ENCODE measurements at places on chromosomes 16 and 17.

DNA sequence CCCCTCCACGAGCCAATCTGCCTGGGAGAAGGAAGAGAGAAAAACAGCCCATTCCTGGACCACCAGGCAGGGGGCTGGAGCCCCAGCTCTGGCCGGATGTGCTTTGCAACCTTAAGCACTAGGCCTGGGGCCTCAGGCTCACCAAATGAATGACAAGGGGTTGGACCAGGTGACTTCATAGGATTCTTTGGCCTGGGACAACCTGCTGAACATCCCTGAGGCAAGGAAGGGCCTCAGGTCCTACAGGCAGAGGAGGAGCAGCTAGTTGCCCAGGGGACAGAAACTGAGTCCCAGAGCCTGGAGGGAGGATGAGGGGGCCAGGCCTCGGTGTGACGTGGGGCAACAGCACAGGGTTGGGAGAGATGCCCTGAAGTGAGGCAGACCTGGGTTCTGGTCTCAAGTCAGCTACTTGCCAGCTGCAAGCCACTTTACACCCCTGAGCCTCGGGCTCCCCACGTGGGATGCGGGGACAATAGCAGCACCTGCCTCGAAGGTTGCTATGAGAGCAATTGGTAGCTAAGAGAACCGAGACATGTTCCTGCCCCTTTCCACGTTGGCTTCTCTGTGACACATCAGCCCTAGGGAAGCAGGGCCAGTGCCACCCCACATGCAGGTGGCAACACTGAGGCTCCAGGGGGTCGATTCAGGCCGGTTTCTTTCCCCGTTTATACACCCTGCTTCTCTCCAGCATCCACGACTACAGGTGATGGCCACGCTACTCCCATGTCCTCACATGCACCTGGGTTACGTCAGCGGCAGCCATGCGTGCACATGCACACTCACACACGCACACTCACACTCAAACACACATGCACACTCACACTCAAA is 42.6 kb downstream of the CFAP20 start:
- no peak for DNase-seq

DNA sequence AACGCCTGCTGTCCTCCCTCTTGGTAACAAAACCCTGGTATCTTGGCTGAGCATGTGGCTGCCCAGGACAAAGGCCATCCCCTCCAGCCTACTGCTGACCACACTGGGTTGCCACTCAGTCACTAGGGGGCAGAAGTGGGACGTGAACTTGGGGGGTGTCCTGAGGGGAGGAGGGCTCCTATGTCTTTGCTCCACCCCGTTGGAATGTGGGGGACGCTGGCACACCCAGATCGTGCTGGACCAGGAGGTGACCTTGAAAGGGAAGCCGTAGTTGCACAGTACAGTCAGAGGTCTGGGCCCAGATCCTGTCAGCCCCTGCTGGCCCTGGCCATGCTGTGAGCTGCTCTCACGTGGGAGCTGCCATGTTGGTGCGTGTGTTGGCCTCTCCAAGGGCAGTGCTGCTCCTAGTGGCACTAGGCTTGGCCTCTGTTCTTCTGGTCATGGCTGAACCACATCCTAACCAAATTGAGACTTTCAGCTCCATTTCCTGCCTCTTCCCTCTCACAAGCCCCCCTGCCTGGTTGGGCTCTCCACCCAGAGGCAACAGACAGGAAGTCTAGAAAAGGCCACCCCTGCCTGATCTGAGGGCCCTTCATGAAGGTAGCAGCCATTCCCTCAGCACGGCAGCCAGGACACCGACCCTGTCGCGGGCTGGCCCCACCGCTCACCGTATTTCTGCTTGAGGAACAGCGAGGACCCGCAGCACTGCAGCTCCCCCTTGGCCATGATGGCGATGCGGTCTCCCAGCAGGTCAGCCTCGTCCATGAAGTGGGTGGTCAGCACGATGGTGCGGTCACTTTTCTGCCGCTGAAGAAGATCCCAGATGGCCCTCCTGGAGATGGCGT is 29.0 kb upstream of the RNPS1 start:
- DNase-seq, result peak; percentile 9

DNA sequence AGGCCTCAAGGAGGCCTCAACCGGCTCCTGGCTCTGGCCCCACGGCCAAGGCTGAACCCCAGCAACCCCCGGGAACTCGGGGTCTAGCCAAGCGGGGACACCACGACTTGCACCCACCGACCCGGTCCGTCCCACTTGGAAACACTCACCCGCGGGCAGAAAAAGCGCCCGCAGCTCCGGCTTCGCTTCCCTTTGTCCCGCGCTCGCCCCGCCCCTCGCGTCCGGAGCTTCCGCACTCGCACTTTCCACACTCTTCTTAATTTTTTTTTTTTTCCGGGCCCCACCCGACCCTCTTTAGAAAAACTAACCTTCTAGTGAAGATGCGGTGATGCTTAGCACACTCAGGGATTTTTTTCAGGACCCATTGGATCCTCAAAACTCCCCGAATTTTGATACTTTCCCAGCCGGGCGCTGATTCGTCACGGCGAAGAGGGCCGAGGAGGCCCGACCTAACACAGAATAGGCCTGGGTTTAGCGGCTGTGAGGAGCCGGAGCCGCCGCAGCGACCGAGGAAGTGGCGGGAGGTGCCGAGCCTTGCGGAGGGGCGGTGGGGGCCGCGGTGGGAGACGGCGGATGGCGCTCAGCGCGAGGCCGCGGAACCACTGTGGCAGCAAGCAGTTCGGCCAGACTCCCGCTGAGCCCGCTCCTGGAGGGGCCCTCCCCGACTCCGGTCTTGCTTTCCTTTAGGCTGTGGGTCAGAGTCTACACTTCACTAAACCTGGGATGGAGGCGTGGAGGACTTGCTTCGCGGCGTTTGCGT is at the start of gene SMARCE1:
TSS of gene SMARCE1 (minus strand) at position 195 of the 760 bp plus-strand sequence. CDS start 2,016 bp downstream, outside the sequence.
- DNase-seq, result peak; percentile 81

- DNase-seq, result no peak
Measured at GRCh38 chr17:61362852-61363600, 36.6 kb upstream of the TBX2 start.

DNA sequence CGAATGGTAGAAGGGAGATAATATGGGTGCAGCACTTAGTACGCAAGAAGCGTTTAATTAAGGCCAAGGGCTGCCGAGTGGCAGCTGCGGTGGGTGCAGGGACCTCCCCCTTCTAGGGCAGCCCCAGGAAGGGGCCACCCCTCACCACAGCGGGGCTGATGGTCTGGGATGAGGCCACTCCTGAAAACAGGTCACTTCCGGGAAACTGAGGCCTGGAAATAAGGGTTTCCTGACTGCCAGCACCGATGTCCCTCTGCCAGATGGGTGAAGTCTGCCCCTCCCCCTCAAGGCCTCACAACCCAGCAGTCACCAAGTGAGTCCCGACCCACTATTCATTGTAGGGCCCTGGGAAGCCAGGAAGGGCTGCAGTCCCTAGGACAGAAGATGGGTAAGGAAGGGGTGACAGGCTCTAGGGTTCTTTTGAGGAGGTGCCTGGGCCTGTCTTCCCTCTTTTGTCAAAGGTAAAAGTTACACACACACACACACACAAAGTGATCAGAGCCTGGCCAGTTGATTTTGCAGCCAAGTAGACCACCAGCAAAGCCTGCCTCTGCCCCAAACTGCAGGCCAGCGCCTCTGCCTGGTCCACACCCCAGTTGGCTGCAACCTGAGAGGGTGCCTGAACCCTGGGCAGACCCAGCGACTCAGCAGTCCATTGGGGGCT is 12.5 kb downstream of the SREBF1 start:
- DNase-seq, result no peak

DNA sequence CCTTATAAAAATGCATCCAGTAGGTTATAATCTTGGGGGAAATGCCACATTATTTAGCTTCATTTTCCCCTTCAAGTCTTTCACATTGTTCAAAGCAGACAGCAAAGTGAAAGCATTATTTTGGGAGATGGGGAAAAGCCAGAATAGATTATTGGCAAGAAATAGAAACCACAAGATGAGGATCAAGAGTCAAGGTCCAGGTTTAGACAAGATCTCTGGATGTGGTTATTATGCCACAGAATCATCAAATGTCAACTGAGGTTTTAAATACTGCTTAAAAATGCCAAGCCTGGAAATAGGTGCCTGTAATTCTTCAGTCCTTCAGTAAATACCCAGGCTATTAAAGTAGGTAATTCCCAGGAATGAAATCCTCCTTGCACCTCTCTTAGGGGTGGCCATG is 65.1 kb upstream of the ALOX12 start:
- DNase-seq, result peak; percentile 1

DNA sequence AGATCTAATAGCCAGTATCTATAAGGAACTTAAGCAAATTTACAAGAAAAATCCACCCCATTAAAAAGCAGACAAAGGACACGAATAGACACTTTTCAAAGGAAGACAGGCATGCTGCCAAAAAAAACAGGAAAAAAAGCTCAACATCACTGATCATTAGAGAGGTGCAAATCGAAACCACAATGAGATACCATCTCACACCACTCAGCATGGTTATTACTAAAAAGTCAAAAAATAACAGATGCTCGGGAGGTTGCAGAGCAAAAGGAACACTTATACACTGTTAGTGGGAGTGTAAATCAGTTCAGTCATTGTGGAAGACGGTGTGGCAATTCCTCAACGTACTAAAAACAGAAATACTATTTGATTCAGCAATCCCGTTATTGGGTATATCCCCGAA is 9.6 kb downstream of the STX8 start:
- DNase-seq, result peak; percentile 21

- no peak for DNase-seq
Measured at GRCh38 chr16:31223044-31223443, 6.1 kb upstream of the PYDC1 start.

DNA sequence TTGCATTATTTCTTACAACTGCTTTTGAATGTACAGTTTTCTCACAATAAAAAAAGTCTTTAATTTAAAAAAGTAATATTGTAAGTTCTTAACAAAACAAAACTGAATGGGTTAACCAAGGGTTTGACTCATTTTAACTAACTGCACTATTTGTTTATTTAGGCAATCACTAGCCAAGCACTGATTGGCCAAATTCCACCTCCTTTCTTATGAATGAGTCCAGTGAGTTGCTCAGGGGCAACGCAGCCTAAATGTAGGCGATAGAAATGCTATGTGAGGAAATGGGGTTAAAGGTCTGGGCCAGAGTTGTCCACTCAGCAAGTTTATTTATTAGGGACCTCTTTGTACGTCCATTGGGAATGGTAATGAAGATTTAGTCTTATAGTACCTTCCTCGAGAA is 89.6 kb upstream of the MAF start:
- DNase-seq, result peak; percentile 69

DNA sequence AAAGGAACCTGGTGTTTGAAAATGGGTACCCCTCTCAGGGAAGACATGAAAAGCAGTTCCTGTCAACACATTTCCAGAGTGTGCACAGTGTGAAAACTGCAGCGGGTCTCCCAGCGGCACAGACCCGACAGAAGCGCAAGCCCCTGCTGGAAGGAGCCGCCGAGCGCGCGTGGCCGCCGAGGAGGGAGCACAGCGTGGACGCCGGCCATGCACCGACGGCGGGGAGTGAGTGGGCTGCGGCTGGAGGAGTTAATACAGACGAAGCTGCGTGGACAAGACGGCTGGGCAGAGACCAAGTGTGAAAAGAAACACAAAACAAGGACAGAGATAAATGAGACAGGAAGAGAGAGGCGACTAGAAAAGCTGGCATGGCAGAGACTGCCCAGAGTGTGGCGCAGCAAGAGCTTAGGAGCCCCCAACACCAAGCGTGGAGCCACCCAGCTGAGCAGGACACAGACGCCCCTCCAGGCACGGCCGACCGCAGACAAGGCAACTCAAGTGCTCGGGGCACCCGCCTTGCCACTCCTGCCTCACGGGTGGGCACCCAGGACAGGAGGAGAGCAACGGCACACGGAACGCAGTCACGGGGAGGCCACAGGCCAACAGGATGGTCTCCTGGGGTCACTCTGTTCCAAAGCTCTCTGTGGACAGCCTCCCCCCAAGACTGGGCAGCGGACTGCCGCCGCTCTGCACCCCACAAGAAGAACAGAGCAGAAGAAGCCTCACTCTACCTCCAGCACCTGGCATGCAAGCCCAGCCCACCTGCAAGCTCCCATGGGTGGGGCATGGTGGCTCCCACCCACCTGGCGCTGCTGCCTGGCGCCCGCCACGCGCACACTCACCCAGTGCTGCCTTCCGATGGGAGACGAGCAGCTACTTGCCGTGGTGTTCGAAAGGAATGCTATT is 16.5 kb downstream of the SLC16A3 start:
- DNase-seq, result no peak

DNA sequence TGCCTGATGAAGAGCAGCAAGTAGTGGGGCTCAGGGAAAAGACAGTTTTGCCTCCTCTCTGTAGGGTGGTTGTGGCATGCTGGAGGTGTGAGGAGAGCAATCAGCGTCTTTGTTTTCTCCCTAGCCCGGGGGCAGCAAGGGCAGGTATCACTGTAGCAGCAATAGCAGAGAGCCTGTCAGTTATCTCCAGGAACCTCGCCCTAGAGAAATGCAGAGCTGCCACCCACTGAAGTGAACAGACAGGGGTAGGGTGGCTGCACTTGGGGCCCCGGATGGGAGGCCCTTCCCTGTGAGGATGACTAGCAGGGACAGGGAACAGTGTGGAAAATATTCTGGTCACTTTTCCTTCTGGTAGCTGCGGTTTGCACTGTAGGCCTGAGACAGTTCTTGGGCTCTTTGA is 886.5 kb downstream of the CDH8 start:
- no peak for DNase-seq

GRCh38 chr17:82775001-82775823 is 23.3 kb downstream of the TBCD start:
- peak; percentile 34 for DNase-seq
